ENCODE measurements at places on chromosomes 11 and 22.

GRCh38 chr11:115290893-115291292, 213.3 kb downstream of the CADM1 start:
- no peak for DNase-seq

GRCh38 chr11:119845756-119846155, 116.8 kb upstream of the NECTIN1 start:
- DNase-seq = no peak

DNA sequence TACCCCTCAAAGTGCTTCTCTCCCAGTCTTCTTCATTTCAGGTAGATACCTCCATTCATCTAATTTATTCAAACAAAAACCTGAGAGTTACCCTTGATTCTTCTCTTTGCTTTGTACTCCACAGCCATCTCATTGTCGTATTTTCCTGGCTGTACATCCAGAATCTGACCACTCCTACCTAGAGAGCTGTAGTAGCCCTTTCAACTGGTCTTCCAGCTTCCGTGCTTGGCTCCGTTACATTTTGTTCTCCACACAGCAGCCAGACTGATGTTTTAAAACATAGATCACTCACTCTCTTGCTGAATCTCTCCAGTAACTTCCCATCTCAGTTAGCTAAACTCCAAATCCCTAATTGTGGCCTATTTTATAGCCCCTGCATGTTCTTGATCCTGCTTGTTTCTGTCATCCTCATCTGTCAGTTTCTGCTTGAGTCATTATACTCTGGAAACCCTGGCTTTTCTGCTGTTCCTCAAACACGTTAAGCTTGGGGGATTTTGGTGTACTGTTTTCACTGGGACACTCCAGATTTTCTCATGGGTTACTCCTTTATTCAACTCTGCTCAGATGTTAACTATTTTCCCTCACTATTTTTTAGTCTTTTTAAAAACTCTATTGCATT, 7.4 kb downstream of the SPCS2 start:
- DNase-seq = no peak

GRCh38 chr11:110093407-110094297, 460 bp downstream of the ZC3H12C start:
- no peak for DNase-seq

DNA sequence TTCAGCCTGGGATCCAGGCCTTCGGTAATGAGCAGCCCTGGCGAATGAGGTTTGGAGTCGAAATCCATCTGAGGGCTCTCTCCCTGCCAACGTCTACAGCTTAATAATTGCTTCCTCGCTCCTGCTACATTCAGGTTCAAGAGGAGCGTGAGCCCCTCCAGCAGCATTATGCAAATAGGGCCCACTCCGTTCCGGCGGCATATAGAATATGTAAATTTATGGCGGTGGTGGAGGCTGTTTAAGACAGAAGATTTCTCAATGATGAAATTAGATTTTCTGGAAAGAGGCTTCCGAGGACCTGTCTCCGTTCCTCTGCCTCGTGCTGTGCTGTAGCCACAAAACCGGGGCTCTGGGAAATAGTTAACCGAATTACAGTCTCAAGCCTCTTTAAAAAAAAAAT, 402.8 kb downstream of the MIAT start:
- DNase-seq = no peak

GRCh38 chr11:76626921-76627401, 43.6 kb downstream of the LRRC32 start:
- peak; percentile 66 for DNase-seq

DNA sequence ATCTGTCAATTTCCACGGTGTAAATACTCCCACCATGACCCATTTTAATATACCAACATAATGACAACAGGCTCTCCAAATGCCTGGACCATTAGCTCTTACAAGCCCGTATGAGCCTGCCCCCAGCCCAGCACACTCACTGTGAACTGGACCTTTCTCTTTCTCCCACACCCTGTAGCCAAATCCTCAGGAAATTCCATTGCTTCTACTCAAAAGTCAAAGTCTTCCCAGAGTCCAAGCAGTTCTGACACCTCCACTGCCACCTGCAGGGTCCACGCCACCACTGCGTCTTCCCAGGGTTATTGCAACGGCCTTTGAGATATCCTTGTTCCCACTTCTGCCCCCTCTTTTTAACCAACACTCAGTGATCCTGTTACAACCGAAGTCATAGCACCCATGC, 110.1 kb upstream of the ASPHD2 start:
- no peak for DNase-seq

- no peak for DNase-seq
Observed at GRCh38 chr22:30206944-30207343, 39.6 kb downstream of the LIF start.

- no peak for DNase-seq
Observed at GRCh38 chr11:35792846-35793192, 130.2 kb downstream of the TRIM44 start.

GRCh38 chr11:94767701-94768601, at the start of gene AMOTL1:
AMOTL1 (plus strand) TSS chr11:94768356; CDS start chr11:94768512, 156 bp downstream.
- peak; percentile 87 for DNase-seq

- no peak for DNase-seq
Observed at GRCh38 chr11:124724979-124725718, 14.6 kb upstream of the NRGN start.

GRCh38 chr22:38308791-38309498, 8.3 kb downstream of the CSNK1E start:
- DNase-seq = no peak

- DNase-seq = no peak
Observed at GRCh38 chr22:45218976-45219375, 21.7 kb downstream of the KIAA0930 start.

- no peak for DNase-seq
Observed at GRCh38 chr11:28517621-28518020, 409.4 kb downstream of the METTL15 start.

DNA sequence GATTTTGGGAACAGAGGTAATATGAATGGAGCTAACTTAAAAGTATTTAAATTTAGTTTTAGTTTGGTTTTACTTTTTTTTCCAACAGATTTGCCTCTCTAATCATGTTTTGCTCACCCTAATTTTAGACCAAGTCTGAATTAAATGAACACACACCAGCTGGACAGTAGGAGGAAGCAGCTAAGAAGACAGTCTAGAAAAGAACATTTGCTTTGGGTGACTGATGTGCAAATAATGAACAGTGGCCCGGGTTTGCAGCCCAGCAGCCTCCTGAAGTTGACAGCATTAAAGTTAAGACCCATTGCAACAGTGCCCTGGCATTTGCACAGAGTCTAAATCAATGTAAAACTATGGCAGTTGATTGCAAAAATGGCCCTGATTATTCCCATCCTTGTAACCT, 66.4 kb upstream of the SORL1 start:
- DNase-seq = no peak

DNA sequence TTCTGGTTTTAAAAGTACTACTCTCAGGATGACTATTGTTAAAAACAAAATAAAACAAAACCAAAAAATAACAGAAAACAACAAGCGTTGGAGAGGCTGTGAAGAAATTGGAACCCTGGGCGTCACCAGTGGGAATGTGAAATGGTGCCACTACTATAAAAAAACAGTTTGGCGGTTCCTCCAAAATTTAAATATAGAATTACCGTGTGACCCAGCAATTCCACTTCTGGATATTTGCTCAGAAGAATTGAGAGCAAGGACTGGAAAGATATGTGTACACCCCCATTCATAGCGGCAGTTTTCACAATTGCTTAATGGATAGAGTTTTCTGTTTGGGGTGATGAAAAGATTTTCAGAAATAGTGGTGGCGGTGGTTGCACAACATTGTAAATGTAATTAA, 8.6 kb downstream of the APOA4 start:
- DNase-seq = no peak

GRCh38 chr22:35657571-35658312, 9.5 kb downstream of the APOL6 start:
- no peak for DNase-seq

GRCh38 chr11:91489989-91490388, 734.6 kb upstream of the FAT3 start:
- no peak for DNase-seq

DNA sequence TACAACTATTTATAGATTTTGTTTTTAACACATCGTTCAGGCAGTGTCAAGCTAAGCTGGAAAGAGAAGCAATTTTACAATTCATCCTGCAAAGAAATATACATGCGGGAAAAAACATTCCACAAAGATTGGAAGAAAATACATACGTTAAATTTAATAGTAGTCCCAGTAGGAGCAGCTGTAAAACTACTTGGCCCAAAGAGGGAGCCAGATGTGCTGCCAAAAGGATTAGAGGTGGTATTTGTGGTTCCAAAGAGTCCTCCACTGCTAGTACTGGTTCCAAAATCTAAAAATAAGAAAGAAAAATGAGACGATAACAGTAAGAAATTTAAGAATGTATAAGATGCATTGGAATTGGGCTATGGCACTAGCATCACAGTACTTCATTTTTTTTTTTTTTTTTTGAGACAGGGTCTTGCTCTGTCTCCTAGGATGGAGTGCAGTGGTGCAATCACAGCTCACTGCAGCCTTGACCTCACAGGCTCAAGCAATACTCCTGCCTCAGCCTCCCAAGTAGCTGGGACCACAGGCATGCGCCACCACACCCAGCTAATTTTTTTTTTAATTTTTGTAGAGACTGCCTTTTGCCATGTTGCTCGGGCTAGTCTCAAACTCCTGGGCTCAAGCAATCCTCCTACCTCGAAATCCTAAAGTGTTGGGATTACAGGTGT, 21.5 kb downstream of the NUP98 start:
- DNase-seq = no peak

- DNase-seq = no peak
Observed at GRCh38 chr22:49352361-49353169, 475.1 kb downstream of the BRD1 start.

- no peak for DNase-seq
Observed at GRCh38 chr11:78359921-78360320, 57.7 kb downstream of the GAB2 start.

DNA sequence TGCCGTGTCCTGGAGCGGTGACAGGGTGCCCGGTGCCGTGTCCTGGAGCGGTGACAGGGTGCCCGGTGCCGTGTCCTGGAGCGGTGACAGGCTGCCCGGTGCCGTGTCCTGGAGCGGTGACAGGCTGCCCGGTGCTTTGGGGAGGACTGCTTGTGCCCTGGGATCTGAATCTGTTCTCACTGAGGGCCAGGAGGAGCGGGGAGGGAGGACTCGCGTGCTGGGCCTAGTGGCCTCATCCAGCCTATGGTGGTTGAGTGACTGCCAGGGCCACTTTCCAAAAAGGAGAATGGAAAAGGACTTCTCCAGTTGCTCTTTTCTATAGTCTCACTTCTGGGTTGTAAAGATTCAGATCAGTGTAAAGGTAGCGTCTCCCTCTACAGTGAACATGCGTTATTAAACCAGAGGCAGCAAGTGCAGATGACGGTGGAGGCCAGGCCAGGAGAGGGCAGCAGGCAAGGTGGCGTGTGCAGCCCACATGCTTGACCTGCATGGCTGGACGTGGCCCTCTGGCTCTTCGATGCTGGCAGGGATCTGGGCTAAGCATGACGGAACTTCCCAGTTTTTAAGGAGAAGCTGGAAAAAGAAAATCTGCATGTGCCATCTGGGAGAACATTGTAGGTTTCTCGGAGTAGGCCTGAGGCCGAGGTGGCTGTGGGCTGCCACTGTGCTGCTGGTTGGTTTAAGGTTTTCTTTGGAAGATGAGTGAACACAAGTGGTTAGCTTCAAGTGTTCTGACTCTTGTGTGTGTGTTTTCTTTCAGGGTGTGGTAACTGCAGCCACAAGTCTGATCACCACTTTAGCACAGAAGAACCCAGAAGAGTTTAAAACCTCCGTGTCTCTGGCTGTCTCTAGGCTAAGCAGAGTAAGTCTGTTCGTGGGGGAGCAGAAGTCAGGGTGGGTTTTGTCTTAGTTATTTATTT, 55.0 kb downstream of the AP2A2 start:
- no peak for DNase-seq

GRCh38 chr11:118930094-118930712, 4.5 kb upstream of the BCL9L start:
- DNase-seq = peak; percentile 59

DNA sequence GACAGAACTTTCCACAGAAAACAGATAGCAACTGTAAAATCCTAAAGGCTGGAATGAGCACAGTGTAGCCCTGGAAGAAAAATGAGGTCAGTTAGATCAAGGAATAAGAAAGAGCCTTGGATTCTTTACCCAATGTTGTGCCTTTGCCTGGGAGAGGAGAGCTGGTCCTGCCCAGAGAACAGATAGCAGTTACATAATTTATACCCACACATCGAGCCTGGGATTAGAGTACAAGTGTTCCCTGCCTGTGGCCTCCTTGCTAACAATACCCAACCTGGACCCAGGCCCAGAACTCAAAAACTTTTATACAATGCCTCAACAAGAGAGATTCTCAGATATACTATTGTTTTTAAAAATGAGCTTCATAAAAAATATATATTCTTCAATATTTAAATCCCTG, 1998.4 kb downstream of the LRRC4C start:
- DNase-seq = no peak

GRCh38 chr11:106031202-106031810, 9.3 kb upstream of the MSANTD4 start:
- no peak for DNase-seq

DNA sequence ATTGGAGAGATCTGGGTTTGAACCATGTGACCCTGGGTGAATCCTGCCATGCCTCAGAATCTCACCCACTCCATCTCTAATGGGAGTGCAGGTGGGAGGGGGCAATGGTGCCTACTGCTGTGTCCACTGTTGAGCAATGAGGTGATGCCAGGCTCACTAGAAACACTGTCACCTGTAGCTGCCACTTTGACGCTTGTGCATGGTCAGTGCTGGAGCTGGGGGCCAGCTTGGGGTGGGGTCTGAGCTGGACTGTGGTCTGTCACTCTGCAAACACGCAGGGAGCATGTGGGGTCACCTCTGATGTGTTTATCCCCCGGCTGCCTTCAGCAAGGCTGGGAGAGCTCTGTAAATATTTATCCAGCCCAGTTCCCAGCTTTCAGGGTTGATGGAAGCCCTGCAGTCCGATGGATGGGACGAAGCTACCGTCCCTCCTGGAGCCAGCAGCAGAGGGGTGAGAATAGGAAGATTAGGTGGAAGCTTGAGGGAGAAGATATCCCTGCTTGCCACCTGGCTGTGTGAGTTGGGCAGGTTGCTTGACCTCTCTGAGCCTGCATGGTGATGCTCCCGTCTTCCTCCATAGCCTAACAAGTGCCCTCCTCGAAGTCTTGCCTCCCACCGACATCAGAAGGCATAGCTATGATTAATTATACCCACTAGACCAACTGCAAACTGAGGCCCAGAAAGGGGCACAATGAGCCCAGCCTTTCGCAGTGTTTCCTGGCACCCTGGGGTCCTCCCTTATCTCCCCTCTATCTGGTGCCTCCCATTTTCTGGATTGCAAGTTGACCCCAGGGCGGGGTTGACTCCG, 1.7 kb downstream of the MMP11 start:
- DNase-seq = no peak

GRCh38 chr11:316891-317301, 3.1 kb downstream of the IFITM1 start:
- DNase-seq = no peak

GRCh38 chr22:44459041-44459440, 39.0 kb downstream of the RTL6 start:
- DNase-seq = no peak

- DNase-seq = no peak
Observed at GRCh38 chr11:96167787-96168186, 175.2 kb downstream of the MAML2 start.

DNA sequence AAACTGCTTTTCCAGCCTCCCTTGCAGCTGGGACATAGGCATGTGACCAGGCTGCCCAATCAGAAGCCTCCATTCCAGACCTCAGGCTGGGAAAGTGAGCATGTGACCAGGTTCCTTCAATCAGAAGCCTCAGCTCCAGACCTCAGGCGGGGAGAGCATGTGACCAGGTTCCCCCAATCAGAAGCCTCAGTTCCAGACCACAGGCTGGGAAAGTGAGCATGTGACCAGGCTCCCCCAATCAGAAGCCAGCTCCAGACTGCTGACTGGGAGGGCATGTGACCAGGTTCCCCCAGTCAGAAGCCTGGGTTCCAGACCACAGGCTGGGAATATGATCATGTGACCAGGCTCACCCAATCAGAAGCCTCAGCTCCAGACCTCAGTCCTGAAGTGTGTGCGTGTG, 11.7 kb upstream of the IL2RB start:
- DNase-seq = no peak

All from AML-193 (cell line).